ENCODE measurements at places on chromosomes 12 and 14.

- DNase-seq, result no peak
Measured at GRCh38 chr12:53533471-53533870, 26.2 kb upstream of the NPFF start.

GRCh38 chr12:113462117-113462774 is 9.4 kb downstream of the LHX5 start:
- peak; percentile 89 for DNase-seq

DNA sequence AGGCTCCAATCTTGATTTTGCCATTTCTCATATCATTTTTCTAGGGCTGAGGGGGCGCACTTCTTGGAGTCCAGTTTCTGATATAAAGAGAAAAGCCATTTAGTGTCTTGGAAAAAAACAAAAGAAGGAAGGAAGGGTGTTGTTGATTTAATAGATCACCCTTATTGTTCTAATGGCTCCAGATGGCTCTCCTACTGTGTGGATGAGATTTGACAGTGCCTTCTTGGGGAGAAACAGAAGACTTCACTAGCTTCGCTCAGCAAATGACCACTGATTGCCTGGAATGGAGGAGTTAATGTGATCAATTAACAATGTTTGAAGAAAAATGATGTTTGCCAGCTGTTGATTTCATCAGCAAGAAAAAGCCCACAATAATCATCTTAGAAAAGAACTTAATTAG is 216.2 kb downstream of the APAF1 start:
- DNase-seq, result no peak

GRCh38 chr14:40345334-40345733 is 913.1 kb upstream of the FBXO33 start:
- DNase-seq, result no peak

- DNase-seq, result peak; percentile 72
Measured at GRCh38 chr12:53052419-53053217, 2.8 kb downstream of the TNS2 start.

- no peak for DNase-seq
Measured at GRCh38 chr12:2320841-2321240, 268.1 kb downstream of the CACNA1C start.
